ENCODE measurements at places on chromosomes 12 and 14. TPM values are rescaled to one million over a fixed set of nuclear protein-coding genes. Genes with fewer than 3 reads are reported as not detected.

The PPM1H gene
- 4.9 TPM for total RNA-seq

The PRH2 gene
- total RNA-seq = not detected

GRCh38 chr12:81077329-81077685 lies 572 bp upstream of the ACSS3 start:
- no peaks in the 10 kb centered on the region for H3K36me3 ChIP-seq
- peaks cover 6% of the 10 kb centered on the region for H3K27me3 ChIP-seq
- H3K4me1 ChIP-seq = peaks cover 15% of the 10 kb centered on the region
- no peak overlapping the region for H3K4me3 ChIP-seq

- no peaks in the 10 kb centered on the region for H3K36me3 ChIP-seq
- no peak overlapping the region for H3K4me3 ChIP-seq
- peaks cover 2% of the 10 kb centered on the region for H3K27me3 ChIP-seq
- no peaks in the 10 kb centered on the region for H3K4me1 ChIP-seq
These were observed 207.2 kb upstream of the TMTC1 start for GRCh38 chr12:29990971-29991370.

- H3K27me3 ChIP-seq = no peaks in the 10 kb centered on the region
- no peak for DNase-seq
- H3K27ac ChIP-seq = no peak overlapping the region
- H3K4me3 ChIP-seq = no peak overlapping the region
These were observed 3.2 kb downstream of the TMEM19 start for GRCh38 chr12:71688961-71689570.

Data from endothelial cell of umbilical vein (primary cell).